Endothelial cell (in vitro differentiated cells): ENCODE measurements at places on chromosomes 6 and 20. TPM values are rescaled to one million over a fixed set of nuclear protein-coding genes. Genes with fewer than 3 reads are reported as not detected.

DNA sequence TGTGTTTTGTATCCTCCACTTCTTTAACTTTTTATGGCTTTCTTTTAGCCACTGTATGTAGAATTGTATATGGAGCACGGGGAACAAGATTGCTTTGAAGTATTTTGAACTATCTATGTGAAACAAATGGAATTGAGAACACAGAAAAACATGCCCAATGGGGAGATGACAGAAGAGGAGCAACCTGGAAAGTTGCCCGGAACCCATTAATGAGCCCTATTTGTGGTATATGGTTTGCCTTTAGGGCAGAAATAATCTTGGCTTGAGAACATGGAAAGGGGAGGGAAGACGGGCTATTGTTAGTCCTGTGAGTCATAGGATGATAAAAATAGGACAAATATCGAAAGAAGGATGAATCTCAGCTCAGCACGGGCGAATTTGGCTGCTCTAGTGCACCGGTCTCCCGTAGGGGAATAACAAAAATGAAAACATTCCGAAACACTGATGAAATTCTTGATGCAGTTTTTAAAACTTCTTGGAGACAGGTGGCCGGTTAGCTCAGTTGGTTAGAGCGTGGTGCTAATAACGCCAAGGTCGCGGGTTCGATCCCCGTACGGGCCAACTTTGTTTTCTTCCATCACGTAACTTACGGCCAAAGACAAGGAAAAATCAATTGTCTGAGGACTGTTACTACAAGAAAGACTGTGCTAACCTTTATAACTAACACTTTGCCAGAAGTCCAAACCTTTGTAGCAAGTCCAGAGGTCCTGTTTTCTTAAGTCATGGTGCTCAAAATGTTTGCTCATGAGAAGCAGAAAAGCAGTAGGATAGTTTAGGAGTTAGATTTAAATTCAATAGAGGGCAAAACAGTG lies 15.7 kb downstream of the HMGN4 start:
- no peaks in the 10 kb centered on the region for H3K36me3 ChIP-seq
- peaks cover 6% of the 10 kb centered on the region for H3K27me3 ChIP-seq
- peaks cover 15% of the 10 kb centered on the region for H3K4me1 ChIP-seq
- no peak overlapping the region for H3K4me3 ChIP-seq
- DNase-seq, result peak; percentile 79

DNA sequence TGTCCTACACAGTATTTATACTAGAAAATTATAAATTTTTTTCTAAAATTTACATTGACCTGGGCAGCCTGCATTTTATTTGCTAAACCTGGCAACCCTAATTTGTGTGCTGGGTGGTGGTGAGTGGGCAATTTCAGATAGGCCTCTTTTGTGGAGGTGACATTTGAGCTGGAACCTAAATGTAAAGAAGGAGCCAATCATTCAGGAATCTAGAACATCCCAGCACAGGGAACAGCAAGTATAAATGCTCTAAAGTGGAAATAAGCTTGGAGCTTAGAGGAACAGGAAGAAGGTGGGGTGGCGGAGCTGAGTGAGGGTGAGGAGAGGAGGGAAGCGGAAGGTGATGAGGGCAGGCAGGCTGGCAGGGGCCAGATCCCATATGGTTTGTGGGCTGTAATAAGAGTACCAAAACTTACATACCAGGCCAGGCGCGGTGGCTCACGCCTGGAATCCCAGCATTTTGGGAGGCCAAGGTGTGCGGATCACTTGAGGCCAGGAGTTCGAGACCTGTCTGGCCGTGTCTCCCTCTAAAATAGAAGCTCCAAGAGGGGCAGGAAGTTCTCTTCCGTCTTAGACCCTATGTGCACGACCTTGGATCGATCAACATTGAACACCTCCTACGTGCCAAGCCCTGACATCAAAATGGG lies 549 bp upstream of the CSE1L start:
- peak overlapping the region; percentile 96 for H3K4me3 ChIP-seq
- peak; percentile 25 for DNase-seq
- H3K27ac ChIP-seq, result peak overlapping the region; percentile 97
- peaks cover 17% of the 10 kb centered on the region for H3K4me1 ChIP-seq
- H3K36me3 ChIP-seq, result peaks cover 13% of the 10 kb centered on the region

GRCh38 chr20:7722564-7722963 lies 217.7 kb downstream of the HAO1 start:
- H3K27ac ChIP-seq, result no peak overlapping the region
- no peak overlapping the region for H3K4me3 ChIP-seq
- no peaks in the 10 kb centered on the region for H3K36me3 ChIP-seq
- no peak for DNase-seq
- H3K27me3 ChIP-seq, result no peaks in the 10 kb centered on the region

- H3K4me1 ChIP-seq, result peaks cover 5% of the 10 kb centered on the region
- peak overlapping the region; percentile 92 for H3K4me3 ChIP-seq
- H3K27ac ChIP-seq, result no peak overlapping the region
- H3K27me3 ChIP-seq, result peaks cover 17% of the 10 kb centered on the region
Measured at GRCh38 chr6:27312950-27313271, 838 bp upstream of the POM121L2 start.

DNA sequence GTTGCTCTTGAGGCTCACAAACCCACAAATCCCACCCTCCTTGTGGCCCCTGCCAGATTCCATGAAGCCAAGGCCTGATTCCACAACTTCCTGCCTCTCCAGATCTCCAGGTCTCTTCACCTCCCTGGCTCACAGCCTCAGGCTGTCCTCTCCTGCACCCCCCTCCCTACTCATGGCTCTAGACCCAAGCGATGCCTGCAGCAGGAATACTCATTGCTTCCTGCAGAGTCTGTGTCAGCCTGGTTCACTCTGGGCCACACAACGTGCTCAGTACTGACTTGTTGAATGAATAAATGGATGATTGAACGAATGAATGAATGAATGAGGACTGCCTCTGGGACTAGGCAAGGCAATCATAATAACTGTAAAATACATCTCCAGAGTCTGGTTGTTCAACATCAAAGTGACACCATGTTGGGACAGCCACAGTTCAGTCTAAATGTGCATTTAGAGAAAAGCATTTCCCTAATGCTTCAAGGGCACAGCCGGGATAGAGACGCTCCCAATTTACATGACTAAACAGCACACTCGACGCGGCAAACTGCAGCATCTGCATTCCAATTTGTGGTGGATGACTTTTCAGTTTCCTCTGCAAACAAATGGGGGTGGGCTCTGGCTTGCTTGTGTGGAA lies 139.9 kb downstream of the GRM4 start:
- no peak overlapping the region for H3K27ac ChIP-seq
- no peak for DNase-seq
- H3K27me3 ChIP-seq, result peaks cover 16% of the 10 kb centered on the region
- H3K4me1 ChIP-seq, result peaks cover 3% of the 10 kb centered on the region
- no peak overlapping the region for H3K4me3 ChIP-seq

DNA sequence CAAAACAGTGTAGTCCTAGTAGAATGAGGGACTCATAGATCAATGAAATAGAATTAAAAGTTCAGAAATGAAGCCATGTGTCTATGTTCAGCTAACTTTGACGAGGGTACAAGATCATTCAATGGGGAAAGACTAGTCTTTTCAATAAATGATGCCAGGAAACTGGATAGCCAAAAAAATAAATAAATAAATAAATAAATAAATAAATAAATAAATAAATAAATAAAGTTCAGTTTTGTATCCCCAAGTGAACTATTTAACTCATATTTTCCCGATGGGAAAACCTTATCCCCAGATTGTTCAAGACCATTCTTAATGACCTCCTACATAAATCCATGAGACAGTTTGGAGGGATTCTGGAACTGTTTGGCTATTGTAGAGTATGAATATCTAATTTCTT lies 277.1 kb upstream of the EYS start:
- no peaks in the 10 kb centered on the region for H3K4me1 ChIP-seq
- no peak overlapping the region for H3K27ac ChIP-seq

GRCh38 chr20:53875452-53875851 lies 194.9 kb downstream of the BCAS1 start:
- DNase-seq, result no peak
- H3K27ac ChIP-seq, result no peak overlapping the region
- H3K36me3 ChIP-seq, result no peaks in the 10 kb centered on the region
- peaks cover 17% of the 10 kb centered on the region for H3K27me3 ChIP-seq
- H3K4me1 ChIP-seq, result peaks cover 54% of the 10 kb centered on the region
- H3K4me3 ChIP-seq, result no peak overlapping the region

DNA sequence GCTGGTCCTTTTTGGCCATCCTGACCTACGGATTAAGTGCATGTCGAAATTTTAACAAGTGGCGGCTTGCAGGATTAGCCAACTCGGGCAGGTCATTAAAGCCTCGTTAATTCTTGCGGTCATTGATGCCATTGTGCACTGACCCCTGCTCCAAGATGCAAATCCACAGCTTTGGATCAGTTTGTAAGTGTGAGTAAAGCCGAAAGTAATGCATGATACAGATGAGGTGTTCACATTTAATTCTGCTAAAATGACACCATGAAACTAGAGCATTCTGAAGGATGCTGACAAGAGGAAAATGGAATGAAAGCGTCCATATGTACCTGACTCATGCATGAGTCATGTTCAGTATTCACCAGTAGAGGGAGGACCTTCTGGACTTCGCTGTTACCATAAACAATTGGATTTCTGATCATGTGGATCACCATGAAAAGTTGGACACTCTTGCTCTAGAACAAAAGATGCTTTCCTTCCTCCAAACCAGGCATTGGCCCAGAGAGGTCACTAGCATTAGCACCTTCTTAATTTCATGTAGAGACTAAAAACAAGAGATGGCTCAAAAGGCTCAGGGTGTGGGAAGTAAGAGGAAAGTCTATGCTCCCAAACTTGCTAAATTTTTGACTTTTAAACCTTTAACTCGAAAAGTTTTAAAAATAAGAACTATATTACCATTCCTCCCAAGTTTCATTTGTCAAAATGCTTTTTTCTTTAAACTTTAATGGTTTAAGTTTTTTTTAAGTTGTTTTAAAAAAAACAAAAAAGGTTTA lies 48.0 kb downstream of the MUC22 start:
- no peaks in the 10 kb centered on the region for H3K36me3 ChIP-seq
- no peak overlapping the region for H3K27ac ChIP-seq
- peaks cover 4% of the 10 kb centered on the region for H3K27me3 ChIP-seq

DNA sequence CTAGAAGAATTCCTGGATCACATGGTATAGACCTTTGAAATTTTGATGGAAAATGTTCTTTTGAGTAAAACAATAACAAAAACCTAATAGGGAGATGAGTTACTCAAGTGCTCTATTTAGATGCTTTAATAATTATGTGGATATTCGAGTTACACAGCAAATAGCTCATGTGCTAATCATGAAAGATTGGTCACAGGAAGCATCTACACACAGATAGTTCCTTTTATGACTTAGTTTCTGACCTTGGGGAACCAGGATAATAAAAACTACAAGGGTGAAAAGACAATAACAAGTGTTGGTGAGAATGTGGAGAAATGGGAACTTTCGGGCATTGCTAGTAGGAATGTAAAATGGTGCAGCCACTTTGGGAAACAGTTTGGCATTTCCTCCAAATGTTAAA lies 19.7 kb downstream of the UBE2V1 start:
- H3K27ac ChIP-seq, result no peak overlapping the region
- no peaks in the 10 kb centered on the region for H3K27me3 ChIP-seq
- H3K4me1 ChIP-seq, result peaks cover 3% of the 10 kb centered on the region

DNA sequence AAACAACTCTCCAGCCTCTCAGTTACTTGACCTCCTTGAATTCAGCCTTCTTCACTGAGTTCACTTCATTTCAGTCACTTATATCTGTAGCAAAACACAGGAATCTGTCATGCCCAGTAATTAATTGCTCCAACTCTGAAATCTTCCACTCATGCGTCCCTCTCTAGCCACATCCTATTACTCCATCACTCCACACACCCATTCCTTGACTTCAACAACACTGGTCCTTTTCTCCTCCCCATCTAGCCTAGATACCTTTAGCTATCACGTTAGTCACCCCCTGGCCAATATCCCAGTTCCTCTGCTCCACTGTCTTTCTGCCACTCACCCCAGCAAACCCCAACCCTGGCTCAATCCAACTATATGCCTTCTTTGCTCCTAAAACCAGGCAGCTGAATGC lies 7.7 kb downstream of the ZHX3 start:
- no peaks in the 10 kb centered on the region for H3K36me3 ChIP-seq
- no peak overlapping the region for H3K4me3 ChIP-seq
- no peak for DNase-seq
- peaks cover 18% of the 10 kb centered on the region for H3K4me1 ChIP-seq

GRCh38 chr20:49669601-49670189 lies 44.0 kb downstream of the B4GALT5 start:
- no peak overlapping the region for H3K27ac ChIP-seq
- peaks cover 35% of the 10 kb centered on the region for H3K4me1 ChIP-seq
- DNase-seq, result no peak
- no peak overlapping the region for H3K4me3 ChIP-seq
- H3K36me3 ChIP-seq, result no peaks in the 10 kb centered on the region

GRCh38 chr6:63521475-63522210 lies 50.6 kb upstream of the LOC128125822 start:
- no peaks in the 10 kb centered on the region for H3K27me3 ChIP-seq
- DNase-seq, result no peak
- no peaks in the 10 kb centered on the region for H3K36me3 ChIP-seq
- H3K27ac ChIP-seq, result no peak overlapping the region
- H3K4me1 ChIP-seq, result no peaks in the 10 kb centered on the region
- H3K4me3 ChIP-seq, result no peak overlapping the region

LPA gene
- not detected for total RNA-seq

PRL gene
- total RNA-seq, result not detected

PKIB gene
- 38.5 TPM for total RNA-seq

POLR1H gene
- total RNA-seq, result 39.0 TPM
